ENCODE measurements at places on chromosomes 3 and 15. TPM values are rescaled to one million over a fixed set of nuclear protein-coding genes. Genes with fewer than 3 reads are reported as not detected.

Gene SLC12A1
- 0.10 TPM for total RNA-seq

Gene ADAM10
- 111 TPM for total RNA-seq

Gene TRH
- not detected for total RNA-seq

Gene CHRM5
- total RNA-seq: not detected

Gene TEX55
- not detected for total RNA-seq

Gene CCDC39
- total RNA-seq: not detected

Gene CNTN3
- total RNA-seq: not detected

Gene LRRC31
- not detected for total RNA-seq

Gene UQCC5
- total RNA-seq: 14.0 TPM

Gene NRG4
- not detected for total RNA-seq

Gene SMARCC1
- total RNA-seq: 38.7 TPM

Gene GOLGA8S
- 0.48 TPM for total RNA-seq

Gene VIPR1
- total RNA-seq: 215 TPM

Measured in RPMI7951 (cell line).